G401 (cell line): ENCODE measurements at places on chromosomes 1 and 21. TPM values are rescaled to one million over a fixed set of nuclear protein-coding genes. Genes with fewer than 3 reads are reported as not detected.

The NUP210L gene
- not detected in 2 replicates for total RNA-seq

The SRRM1 gene
- 29.3 and 30.7 TPM in 2 replicates for total RNA-seq

The ADORA1 gene
- total RNA-seq = 8.4 and 13.2 TPM in 2 replicates

The CFHR5 gene
- total RNA-seq = not detected in 2 replicates

The WNT3A gene
- total RNA-seq = 0.37 TPM in 1 of 2 replicates, not detected in the other

The FNDC10 gene
- total RNA-seq = 1.2 and 6.8 TPM in 2 replicates

The ANGPTL3 gene
- total RNA-seq = not detected in 2 replicates

The KIF2C gene
- 74.3 and 85.9 TPM in 2 replicates for total RNA-seq

The CBS gene
- total RNA-seq = 54.7 and 71.5 TPM in 2 replicates

The TMEM52 gene
- 5.3 and 13.7 TPM in 2 replicates for total RNA-seq

The RGS1 gene
- total RNA-seq = 74.0 and 79.0 TPM in 2 replicates

The CD1B gene
- total RNA-seq = not detected in 2 replicates

The CRP gene
- not detected in 2 replicates for total RNA-seq

The WDTC1 gene
- total RNA-seq = 13.2 and 15.8 TPM in 2 replicates

The LCE1A gene
- not detected in 2 replicates for total RNA-seq

The IGSF8 gene
- total RNA-seq = 11.7 and 15.4 TPM in 2 replicates

The MASP2 gene
- total RNA-seq = not detected in 2 replicates

The TEX38 gene
- total RNA-seq = not detected in 2 replicates
